ENCODE measurements at places on chromosomes 5 and 9.

DNA sequence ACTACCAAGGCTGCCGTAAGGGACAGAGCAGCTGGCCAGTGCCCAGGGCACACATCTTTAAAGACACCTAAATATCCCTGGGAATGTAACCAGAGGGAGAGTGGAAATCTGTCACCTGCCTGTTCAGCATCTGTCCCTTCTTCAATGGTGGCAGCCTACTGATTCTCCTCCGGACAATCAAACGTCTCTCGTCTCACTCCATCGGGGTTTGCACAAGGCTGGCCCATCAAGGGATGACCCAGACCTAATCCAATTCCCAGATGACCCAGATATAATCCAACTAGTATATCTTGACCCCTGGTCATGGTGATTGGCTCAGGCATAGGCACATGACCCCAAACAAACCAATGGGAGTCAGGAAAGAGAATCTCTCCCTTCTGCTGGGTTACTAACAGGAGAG is 93.5 kb downstream of the HRH2 start:
- no peak for DNase-seq

DNA sequence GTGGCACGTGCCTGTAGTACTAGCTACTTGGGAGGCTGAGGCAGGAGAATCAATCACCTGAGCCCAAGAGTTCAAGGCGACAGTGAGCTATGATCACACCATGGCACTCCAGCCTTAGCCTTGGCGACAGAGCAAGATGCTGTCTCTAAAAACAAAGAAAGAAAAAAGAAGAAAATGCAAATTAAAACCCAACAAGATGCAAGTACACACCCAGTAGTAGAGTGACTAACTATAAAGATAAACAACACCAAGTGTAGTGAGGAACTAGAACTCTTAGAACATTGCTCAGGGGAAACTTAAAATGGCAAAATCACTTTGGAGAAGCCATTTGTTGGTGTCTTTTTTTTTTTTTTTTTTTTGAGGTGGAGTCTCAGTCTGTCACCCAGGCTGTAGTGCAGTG is 34.7 kb upstream of the RARS1 start:
- no peak for DNase-seq

GRCh38 chr5:31359839-31360238 is 166.4 kb downstream of the CDH6 start:
- DNase-seq = no peak

GRCh38 chr5:81513982-81514381 is 120.0 kb upstream of the ACOT12 start:
- no peak for DNase-seq

DNA sequence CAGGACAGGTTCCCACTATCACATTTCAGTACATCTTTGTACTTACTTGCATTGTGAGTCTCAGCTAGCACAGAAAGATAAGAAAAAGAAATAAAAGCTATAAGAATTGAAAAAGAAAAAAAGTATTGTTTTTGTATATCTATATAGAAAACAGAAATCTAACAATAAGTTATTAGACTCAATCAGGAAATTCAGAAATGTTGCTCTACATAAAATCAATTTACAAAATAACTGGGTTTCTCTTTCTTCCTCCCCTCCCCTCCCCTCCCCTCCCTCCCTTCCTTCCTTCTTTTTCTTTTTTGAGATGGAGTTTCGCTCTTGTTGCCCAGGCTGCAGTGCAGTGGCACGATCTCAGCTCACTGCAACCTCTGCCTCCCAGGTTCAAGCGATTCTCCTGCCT is 7.2 kb upstream of the CACNA1B start:
- no peak for DNase-seq

- no peak for DNase-seq
These were observed 253.4 kb downstream of the ARHGAP26 start for GRCh38 chr5:143023411-143024096.

- no peak for DNase-seq
These were observed 289.5 kb upstream of the TYRP1 start for GRCh38 chr9:12403721-12404120.

DNA sequence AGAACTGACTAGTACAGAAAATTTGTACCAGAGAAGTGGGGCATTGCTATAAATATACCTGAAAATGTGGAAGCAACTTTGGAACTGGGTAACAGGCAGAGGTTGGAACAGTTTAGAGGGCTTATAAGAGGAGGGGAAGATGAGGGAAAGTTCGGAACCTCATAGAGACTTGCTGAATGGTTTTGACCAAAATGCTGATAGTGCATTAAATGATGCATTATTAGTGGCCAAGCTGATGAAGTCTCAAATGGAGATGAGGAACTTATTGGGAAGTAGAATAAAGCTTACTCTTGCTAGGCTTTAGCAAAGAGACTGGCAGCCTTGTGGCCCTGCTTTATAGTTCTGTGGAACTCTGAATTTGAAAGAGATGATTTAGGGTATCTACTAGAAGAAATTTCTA is 189.8 kb downstream of the FGF10 start:
- DNase-seq = no peak

DNA sequence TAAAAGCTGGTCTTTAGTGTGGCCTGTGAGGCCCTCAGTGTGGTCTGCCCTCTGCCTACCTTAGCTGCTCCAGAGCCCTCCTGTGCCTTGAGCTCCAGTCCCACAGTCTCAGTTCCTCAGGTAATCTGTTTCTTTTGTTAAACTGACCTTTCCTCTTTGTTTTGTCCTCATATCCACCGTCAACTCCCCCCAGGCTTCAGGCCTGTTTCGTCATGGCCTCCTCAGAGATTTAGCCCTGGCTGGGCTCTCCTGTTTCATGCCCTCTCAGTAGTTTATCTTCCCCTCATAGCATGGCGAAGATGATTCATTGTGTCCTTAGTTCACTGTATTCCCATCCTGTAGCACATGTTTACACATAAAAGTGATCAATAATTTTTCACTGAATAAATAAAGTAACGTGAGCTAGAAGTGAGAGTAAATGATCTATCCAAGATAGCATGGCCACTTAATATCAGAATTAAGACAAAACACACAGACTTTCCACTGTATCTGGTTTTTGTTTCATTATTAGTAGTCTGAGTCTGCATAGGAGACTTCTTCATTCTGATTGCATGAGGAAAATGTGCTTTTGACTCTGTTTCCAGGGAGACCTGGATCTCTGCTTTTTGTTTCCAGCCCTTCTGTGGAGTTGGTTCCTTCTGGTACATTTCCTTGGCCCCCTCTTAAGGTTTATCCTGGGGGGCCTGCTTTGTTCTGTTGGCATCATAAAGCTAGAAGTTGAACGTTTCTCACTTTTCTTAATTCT is 70.5 kb downstream of the SNX24 start:
- DNase-seq = no peak

All from cortex of kidney (tissue), 1 donor.